Activated CD4-positive, alpha-beta T cell treated with anti-CD3 and anti-CD28 coated beads, Interleukin-2, amount 50 U/mL, for 1 hour (primary cell): ENCODE measurements at places on chromosomes 7 and 10.

- no peak for DNase-seq
Measured at GRCh38 chr7:140300243-140301136, 97.8 kb downstream of the SLC37A3 start.

DNA sequence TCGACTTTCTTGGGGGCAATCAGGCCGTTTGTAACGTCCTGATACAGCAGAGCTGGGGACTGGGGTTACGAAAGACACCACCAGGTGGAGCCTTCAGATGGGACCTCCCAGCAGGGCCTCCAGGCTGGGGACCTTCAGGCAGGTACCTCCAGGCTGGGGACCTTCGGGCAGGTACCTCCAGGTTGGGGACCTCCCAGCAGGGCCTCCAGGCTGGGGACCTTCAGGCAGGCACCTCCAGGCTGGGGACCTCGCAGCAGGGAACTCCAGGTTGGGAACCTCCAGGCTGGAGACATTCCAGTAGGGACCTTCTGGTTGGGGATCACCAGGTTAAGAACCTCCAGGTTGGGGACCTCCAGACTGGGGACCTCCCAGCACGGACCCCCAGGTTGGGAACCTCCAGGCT lies 23.5 kb upstream of the GPR146 start:
- peak; percentile 23 for DNase-seq

DNA sequence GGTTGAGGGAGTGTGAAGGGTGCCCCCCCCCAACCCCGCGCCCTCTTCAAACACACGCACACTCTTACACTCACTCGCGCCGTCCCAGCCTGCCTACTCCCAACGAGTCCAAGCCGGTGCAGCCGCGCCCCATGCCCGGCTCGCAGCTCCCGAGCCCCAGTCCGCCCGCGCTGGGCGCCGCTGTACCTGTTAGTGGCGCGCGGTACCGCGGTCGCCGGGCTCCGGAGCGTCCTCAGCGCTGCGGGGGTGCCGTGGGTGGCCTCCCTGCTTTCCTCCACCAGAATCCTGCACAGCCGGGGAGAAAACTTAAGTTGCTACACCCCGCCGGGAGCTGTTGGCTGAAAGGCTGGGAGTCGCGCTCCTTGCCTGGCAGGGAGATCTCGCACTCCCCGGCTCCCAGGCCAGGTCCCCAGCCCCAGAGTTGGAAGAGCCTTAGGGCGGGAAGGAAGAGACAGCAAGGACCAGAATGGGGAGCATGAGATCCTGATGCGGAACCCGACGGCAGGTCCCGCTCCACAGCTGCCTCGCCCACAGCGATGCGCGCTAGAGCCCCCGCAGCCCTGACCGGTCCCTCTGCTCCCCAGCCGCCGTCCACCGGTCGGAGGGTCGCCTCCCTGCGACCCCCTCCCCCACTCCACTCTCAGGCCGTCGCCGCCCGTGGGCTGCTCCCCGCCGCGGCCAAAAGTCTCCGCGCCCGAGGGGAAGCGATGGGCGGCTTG lies 863 bp downstream of the ST8SIA6 start:
- peak; percentile 34 for DNase-seq

- no peak for DNase-seq
Measured at GRCh38 chr10:84353052-84353803, 24.8 kb downstream of the CCSER2 start.

GRCh38 chr10:98611436-98611835 lies 164.7 kb upstream of the HPS1 start:
- DNase-seq, result no peak

GRCh38 chr10:115093776-115094408 lies 727 bp downstream of the ATRNL1 start:
- peak; percentile 0 for DNase-seq

DNA sequence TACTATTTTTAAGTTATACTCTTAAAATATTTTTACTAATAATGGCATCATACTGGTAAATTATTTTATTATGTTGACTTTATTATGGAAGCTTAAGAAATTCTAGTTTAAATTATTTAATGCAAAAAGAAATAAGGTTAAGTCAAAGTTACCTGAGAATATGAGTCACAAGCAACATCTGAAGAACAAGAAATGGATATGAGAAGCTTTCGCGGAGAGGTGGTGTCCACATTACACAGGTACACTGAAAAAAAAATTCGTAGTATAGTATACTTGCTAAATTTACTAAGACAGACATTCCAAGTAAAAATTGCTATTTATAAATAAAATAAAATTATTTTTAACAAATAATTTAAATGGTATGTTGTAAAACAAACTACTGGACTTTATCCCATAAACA lies 143.8 kb downstream of the AVL9 start:
- DNase-seq, result no peak

DNA sequence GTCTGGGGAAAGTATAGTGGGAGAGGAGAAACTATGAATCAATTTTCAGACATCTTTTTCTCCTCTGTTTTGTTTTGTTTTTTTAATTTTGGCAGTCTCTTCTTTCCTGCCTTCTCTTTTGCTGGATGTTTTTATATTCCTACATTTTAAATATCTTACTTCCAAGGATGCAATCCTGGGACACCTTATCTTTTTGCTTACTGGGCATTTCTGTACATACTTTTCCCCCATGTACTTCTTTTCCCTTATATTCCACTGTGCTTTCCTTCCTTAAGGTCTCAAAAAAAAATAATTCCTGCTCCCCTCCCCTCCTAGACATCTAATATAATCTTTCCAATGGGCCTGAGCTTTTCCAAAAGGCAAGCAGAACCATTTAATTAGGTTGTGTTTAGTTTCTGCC lies 701.1 kb downstream of the NRG3 start:
- DNase-seq, result no peak

- no peak for DNase-seq
Measured at GRCh38 chr7:111394891-111395290, 167.4 kb downstream of the IMMP2L start.

DNA sequence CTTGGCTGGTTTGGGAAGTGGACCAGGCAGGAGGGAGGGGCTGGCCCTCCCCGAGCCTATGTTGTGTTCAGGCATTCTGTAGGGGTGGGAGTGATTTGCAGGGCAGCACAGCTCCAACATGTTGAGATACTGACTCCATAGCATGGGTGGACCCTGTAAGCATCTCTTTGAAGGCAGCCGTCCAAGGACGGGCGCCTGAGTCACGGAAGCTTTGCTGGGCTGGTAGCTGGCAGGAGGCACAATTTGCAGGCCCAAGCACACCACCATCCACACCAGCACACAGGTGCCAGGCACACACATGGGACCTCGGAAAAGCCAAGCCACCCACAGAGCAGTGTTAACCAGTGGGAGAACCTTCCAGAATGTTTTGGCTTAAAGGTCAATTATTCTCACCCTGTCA lies 505.1 kb upstream of the FOXK1 start:
- DNase-seq, result no peak

DNA sequence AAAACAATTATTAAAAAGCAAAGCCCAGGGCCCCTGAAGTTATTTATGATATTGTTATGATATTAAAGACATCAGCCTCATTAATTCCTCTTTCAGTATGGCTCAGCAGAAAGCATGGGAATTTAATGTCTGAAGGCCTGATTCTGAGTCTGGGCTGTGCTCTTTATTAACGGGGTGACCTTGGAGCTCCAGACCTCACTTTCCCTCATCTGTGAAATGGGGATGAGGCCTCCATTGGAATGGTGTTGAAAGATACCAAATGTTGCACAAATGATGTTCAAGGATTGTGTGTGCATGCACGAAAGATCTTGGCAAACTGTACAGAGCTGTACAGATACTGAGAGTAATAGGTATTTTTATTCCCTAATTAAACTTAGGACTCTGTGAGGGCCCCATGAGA lies 92.3 kb upstream of the PCBD1 start:
- DNase-seq, result no peak

GRCh38 chr10:59880971-59881510 lies 25.3 kb downstream of the CCDC6 start:
- DNase-seq, result no peak

GRCh38 chr7:28195910-28196620 lies 15.5 kb upstream of the JAZF1 start:
- no peak for DNase-seq

DNA sequence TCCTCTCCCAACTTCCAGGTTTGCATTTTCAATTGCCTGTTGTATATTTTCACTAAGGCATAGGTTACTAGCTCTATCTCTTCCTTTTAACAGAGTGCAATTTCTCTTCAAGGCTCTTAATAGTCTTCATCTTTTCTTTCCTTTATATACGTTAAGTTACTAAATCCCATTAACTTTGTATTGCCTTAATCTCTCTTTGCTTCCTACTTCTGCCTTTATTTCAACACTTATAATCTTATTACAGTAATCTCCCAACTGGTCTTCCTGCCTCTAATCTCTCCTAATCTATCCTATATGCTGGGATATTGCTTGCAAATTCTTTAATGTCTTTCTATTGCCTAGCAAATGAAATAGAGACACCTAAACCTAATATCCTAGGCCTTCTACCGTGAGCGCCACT lies 26.1 kb downstream of the ST7 start:
- DNase-seq, result no peak

DNA sequence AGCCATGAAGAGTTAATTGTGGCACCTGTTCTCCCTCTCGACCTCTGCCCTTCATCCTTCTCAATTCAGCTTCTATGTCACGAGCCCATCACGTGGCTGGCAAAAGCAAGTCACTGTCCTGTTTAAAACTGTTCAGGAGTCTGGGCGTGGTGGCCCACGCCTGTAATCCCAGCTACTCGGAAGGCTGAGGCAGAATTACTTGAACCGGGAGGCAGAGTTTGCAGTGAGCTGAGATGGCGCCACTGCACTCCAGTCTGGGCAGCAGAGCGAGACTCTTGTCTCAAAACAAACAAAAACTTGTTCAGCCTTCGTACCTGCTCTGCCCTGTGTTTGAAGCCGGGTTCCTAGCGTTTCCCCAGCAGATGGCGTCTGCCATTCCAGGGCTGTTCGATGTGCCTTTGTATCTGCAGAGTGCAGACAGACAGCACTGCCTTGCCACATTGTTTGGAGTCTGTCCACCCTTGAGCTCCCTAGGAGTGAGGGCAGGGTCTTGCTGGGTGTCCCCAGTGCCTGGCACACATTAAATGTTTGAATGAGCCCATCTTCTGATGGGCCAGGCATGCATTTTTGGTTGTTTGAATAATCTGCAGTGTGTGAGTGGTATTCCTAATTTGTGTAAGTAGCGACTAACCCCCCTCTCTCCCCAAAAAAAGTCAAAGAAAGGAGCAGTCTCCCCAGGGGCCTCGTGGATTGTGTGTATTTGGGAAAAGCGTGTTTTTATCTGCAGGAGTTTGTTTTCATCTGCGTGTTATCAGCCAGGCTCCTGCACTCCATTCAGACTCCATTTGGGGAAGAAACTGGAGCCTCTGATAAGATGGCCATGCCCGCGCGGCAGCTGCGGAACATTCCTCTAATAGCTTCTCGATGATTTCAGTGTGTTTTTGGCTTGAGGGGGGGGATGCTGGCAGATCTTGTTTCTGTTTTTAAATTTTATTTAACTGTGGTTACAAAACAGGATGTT lies 61.2 kb downstream of the DNAJB6 start:
- DNase-seq, result peak; percentile 21
